ENCODE measurements at places on chromosomes 7 and 10.

GRCh38 chr7:108569381-108570145 is at the start of the genes DNAJB9 and THAP5:
Gene DNAJB9 (plus strand): TSS chr7:108569874. CDS start chr7:108571727, 1,853 bp downstream.
Gene THAP5 (minus strand): TSS chr7:108569706. CDS start chr7:108569569, 137 bp downstream.
- H3K4me3 ChIP-seq = peak within 1 kb of the TSS; percentile 100
- H3K27me3 ChIP-seq = peaks cover 12% of the 10 kb centered on the region
- H3K27ac ChIP-seq = peak within 1 kb of the TSS; percentile 98
- peak; percentile 100 for DNase-seq

- H3K27me3 ChIP-seq = no peaks in the 10 kb centered on the region
- H3K27ac ChIP-seq = no peak overlapping the region
- no peaks in the 10 kb centered on the region for H3K36me3 ChIP-seq
- H3K4me3 ChIP-seq = no peak overlapping the region
- no peaks in the 10 kb centered on the region for H3K4me1 ChIP-seq
These were observed 119.0 kb downstream of the PTPN20 start for GRCh38 chr10:47030191-47030703.

- DNase-seq = no peak
- H3K27me3 ChIP-seq = no peaks in the 10 kb centered on the region
- H3K27ac ChIP-seq = no peak overlapping the region
- H3K4me1 ChIP-seq = peaks cover 6% of the 10 kb centered on the region
These were observed 376.9 kb upstream of the LRGUK start for GRCh38 chr7:133750287-133750686.

DNA sequence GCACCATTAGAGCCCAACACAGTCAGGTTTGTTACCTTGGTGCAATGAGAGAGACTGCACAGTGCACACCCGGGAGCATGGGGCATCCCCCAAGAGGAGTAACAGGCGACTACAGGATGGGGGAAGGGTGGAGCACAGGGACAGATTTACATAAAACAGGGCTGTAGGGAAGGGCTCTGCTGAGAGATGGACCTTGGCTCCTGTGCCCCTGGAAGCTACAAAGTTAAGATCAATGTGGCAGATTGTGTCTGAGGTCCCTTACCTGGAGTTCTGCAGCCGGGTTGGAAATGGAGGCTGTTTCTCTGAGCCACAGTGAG is 13.7 kb upstream of the SLC18A3 start:
- peaks cover 11% of the 10 kb centered on the region for H3K27me3 ChIP-seq
- H3K27ac ChIP-seq = no peak overlapping the region
- H3K36me3 ChIP-seq = no peaks in the 10 kb centered on the region
- H3K4me3 ChIP-seq = no peak overlapping the region
- no peak for DNase-seq

DNA sequence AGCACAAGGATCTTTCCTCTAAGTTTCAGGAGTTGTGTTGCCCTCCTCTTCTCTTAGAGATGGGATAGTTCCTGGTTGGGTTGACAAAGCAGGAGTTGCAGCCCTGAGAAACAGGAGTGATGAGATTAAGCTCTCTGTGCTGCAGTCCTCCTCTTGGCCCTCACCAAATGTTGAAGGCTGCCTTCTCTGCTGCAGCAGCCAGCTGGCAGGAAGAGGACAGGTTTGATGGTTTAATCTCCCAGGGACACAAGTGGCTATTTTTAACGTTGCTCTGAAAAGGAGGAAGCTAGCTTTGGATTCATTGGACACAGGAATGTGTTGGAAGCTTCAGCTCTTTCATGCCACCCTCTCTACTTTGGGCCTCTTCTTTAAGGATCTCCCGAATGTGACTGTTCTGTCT is 9.4 kb downstream of the STRIP2 start:
- no peaks in the 10 kb centered on the region for H3K4me1 ChIP-seq
- DNase-seq = no peak
- no peak overlapping the region for H3K27ac ChIP-seq
- H3K36me3 ChIP-seq = peaks cover 2% of the 10 kb centered on the region
